Endodermal cell (in vitro differentiated cells): ENCODE measurements at places on chromosomes 2 and 18. TPM values are rescaled to one million over a fixed set of nuclear protein-coding genes. Genes with fewer than 3 reads are reported as not detected.

DNA sequence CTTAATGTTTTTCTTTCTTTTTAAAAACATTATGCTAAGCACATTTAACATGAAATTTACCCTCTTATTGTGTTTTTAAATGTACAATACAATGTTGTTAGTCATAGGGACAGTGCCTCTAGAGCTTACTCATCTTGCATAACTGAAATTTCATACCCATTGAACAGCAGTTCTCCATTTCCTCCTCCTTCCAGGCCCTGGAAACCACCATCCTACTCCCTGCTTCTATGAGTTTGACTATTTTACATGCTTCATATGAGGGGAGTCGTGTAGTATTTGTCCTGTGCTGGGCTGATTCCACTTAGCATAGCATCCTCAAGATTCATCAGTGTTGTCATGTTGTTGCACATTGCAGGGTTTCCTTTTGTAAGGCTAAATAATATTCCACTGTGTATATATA is 92.6 kb downstream of the SPATS2L start:
- no peak for DNase-seq

FKBP1B gene
- 28.1 to 35.3 TPM (median 32.3 TPM) in 3 replicates for total RNA-seq

GRCh38 chr18:63109022-63109421 is 210.5 kb downstream of the BCL2 start:
- no peak for DNase-seq

GRCh38 chr2:64978514-64979268 is 10.5 kb upstream of the SLC1A4 start:
- no peak for DNase-seq

- no peak for DNase-seq
Measured at GRCh38 chr2:222711315-222711940, 40.0 kb downstream of the MOGAT1 start.

CIB4 gene
- total RNA-seq: not detected in 2 replicates

GRCh38 chr18:11336241-11336640 is 186.9 kb upstream of the PIEZO2 start:
- no peak for DNase-seq

AOX1 gene
- total RNA-seq: 10.3 to 15.5 TPM (median 12.0 TPM) in 3 replicates

- no peak for DNase-seq
Measured at GRCh38 chr2:65532937-65533336, 100.5 kb upstream of the SPRED2 start.

GRCh38 chr2:192246297-192246696 is 51.6 kb upstream of the TMEFF2 start:
- DNase-seq: no peak

DNA sequence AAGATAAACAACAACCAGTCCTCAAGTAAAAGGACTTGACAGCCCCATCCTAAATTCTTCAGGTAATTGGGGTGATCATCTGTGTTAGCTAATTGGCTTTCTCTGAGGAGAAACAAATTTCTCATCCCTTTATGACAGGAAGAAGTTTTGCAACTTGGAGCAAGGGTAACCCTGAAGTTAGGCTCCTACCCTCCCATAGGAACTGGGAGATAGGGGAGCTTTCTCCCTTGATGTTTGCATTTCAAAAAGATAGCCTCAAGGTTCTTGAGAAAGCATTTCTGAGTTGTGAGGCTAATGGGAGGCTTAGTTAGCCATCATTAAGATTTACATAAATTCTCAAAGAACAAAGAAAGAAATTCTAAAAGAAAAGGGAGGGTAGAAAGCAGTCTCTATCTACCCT is 95.4 kb downstream of the MAP2 start:
- no peak for DNase-seq

RFTN2 gene
- total RNA-seq: 0.47 to 1.1 TPM (median 0.55 TPM) in 3 replicates

DNA sequence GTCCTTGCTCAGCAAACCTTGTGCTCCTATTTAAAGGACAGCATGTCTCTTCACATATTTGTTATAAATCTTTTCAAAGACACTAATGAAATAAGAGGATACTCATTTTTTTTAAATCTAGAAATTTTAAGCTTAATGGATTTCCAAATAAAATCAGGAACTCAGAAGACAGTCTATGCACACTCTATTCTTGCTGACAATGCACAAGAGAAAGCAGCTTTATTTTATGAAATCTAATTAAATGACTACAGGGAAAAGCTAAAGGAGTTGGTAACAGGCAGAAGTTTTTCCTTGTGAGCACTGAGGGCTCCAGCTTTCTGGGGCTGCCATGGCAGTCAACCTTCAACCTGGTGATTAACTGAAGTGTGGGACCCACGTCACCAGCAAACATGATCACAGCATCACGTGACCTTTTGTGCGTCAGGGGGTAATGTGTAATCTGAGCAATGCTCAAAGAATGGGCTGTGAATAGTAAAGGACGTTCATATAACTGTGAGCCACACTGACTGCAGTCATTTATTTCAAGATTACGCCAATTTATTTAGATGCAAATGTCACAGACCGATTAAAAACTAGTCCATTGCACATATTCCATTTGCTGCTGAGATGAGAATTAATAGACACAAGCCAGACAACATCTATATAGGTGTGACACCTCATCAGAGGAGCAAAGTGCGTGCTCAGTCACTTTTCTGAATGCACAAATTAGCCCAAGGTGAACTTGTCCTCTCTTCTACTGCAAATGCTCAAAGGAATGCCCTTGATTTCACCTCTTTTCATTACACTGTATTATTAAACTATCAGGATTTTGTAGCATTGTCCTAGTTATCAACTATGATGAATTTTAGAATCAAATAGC is 11.6 kb upstream of the DNER start:
- no peak for DNase-seq

- no peak for DNase-seq
Measured at GRCh38 chr2:170250584-170250983, 72.6 kb downstream of the MYO3B start.

GORASP2 gene
- 89.1 and 90.9 TPM in 2 replicates for total RNA-seq

DNA sequence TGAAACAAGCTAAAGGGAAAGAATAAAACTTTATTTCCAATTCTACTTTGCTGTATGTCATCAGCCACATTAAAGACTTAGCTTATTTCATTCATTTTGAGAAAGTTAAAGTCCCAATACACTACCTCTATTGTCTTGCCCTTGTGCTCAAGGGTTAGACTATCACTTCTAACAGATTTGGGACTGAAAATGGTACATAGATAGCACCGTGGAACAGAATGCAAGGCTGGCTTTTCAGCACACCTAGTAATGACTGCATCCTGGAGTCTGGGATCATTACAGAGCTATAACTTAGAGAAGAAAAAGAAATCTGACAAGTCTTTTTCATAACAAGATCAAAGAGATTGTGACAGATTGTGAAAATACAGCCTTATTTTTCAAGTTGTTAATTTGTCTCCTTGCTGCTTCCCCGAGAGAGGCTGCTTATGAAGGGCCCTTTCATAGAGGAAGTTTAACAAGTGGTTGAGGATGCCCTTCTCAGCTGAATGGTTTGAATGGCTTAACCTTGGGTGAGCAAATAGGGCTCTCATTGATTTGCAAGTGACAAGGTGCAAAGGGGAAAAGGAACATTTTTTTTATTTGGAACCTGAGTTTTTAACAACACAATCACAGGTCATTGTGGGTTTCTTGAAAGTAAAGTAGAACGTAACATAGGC is 371.8 kb downstream of the EPHA4 start:
- no peak for DNase-seq

DNA sequence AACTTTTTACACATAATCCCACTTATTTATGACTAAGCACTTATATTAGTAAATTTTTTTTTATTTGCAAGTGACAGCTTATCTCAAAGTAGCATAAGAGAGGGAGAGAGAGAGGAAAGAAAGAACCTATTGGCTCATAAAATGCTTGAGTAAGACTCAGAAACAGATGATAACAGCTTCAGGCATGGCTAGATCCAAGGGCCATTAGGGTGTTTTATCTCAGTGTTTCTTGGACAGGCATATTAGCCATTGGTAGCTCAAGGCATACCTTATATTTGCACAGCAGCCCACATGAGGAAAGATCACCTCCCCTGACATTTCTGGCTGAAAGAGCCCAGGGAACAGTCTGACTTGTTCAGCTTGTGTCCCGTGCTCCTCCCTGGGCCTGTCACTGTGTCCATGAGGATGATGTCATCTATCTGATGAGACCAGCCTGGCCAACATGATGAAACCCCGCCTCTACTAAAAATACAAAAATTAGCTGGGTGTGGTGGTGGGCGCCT is 64.4 kb downstream of the IL1R2 start:
- DNase-seq: no peak

HMSD gene
- total RNA-seq: 0.70 and 2.3 TPM in 2 replicates

DNA sequence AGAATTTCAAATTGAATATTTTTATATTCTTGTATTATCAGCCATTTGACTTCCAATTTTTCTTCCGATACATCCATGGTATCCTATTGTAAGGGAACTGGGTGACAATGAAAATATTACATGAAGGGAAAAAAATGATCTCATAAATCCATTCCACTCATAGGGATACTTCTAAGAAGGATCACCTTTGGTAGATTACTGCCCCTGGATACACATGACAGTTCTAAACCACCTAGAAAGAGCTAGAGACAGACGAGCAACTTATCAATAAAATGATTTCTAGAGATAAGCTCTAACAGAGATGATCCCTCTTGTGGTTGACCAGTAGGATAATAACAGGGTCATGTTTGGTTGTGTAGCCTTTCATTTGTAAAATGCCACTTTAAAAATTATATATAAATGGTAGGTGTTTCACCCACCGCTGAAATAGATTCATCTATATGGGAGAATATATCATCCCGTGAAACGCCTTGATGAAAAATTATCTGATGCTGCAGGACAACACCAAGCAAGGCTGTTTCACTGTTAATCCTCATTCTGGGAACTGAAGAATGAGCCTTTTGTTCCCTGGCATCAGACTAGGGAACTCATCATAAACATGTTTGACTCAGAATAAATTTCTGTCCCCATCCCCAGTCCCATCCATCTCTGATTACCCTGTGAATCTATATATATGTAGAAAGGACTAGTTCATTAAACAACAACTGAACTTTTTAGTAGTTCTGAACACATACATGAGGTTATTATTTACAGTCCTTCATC is 180.0 kb downstream of the TCF4 start:
- no peak for DNase-seq

- no peak for DNase-seq
Measured at GRCh38 chr2:82641598-82642180, 1817.4 kb downstream of the SUCLG1 start.

PLB1 gene
- total RNA-seq: 0.35 and 0.77 TPM in 2 replicates

- no peak for DNase-seq
Measured at GRCh38 chr2:73237168-73237567, 3.1 kb downstream of the CCT7 start.

- peak; percentile 82 for DNase-seq
Measured at GRCh38 chr2:121682396-121683298, 33.4 kb upstream of the CLASP1 start.

SRBD1 gene
- 19.6 and 20.2 TPM in 2 replicates for total RNA-seq

DNA sequence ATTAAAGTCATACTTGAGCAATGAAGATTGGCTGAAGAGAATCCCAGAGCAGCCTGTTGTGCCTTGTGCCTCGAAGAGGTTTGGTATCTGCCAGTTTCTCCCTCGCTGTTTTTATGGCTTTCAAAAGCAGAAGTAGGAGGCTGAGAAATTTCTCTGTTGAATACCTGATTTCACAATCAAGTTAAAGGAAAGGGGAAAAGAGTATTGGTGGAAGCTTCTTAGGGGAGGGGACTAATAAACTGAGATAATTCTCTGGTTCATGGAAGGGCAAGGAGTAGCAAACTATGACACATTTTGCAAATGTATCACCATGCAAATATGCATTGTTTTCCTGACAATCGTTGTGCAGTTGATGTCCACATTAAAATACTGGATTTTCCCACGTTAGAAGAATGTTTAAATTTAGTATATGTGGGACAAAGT is at the start of gene IL1B:
Gene IL1B (minus strand): TSS at position 85 of the 423 bp plus-strand sequence. CDS start 550 bp downstream, outside the sequence.
- no peak for DNase-seq

GRCh38 chr2:138012082-138012481 is 47.8 kb downstream of the HNMT start:
- DNase-seq: no peak

DNA sequence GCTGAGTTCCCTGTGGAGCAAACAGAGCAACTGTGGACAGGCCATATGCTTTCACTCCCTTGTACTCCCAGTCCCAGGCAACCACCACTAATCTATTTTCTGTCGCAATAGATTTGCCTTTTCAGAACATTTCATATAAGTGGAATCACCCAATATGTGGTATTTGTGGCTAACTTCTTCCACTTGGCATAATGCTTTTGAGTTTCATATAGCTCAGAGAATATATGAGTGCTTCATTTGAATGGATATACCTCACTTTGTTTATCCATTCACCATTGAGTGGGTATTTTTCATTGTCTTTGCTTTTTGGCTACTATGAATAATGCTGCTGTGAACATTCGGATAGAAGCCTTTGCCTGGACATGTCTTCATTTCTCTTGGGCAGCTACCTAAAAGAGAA is 151.9 kb downstream of the CERS6 start:
- DNase-seq: no peak

- DNase-seq: no peak
Measured at GRCh38 chr18:78273876-78274275, 705.7 kb upstream of the SALL3 start.

WDFY1 gene
- 58.7 and 61.9 TPM in 2 replicates for total RNA-seq

RTP5 gene
- total RNA-seq: not detected in 2 replicates

CHMP3 gene
- 15.7 to 21.1 TPM (median 20.5 TPM) in 3 replicates for total RNA-seq

DNA sequence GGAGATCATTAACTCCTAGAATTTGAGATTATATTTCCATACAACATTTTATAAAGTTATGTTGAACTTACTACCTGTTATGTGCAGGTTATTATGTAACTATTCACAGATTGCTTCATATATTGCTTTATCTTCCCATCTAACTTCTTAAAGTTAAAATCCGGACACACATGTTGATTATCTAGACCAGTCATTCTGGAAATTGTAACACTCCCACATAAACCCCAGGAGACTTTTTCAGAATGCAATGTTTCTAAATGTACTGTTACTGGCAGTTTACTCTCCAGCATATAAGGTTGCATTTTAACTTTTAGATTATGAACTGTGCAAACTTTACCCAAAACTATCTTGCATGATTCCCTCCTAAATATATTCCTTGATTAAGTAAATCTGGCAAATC is 70.5 kb upstream of the FAM117B start:
- no peak for DNase-seq

DIPK1C gene
- 0.13 TPM in 1 of 2 replicates, not detected in the other for total RNA-seq

SOWAHC gene
- 13.4 to 14.9 TPM (median 14.0 TPM) in 3 replicates for total RNA-seq

KCNS3 gene
- total RNA-seq: 10.7 and 15.2 TPM in 2 replicates

DNA sequence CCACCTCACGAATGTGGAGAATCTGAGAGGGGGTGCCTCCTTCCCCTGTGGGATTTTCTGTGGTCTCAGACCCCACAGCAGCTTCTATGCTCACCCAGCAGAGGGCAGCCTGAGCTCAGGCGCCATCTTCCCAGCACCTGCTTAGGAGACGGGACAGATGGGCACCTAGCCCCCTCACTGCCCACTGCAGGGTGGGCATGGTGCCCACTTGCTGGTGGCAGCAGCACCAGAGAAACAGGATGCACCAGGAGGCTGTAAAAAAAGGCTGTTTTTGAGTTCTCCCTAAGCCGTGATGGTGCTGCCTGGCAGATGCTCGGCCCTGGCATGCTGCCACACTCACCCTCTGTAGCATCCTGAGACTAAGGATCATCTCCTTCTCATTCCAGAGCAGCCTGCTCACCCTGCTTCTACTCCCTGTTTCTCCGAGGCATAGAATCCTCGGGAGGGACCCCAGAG is 19.1 kb upstream of the SLC20A1 start:
- peak; percentile 85 for DNase-seq
